ENCODE measurements at places on chromosomes 12 and 14.

DNA sequence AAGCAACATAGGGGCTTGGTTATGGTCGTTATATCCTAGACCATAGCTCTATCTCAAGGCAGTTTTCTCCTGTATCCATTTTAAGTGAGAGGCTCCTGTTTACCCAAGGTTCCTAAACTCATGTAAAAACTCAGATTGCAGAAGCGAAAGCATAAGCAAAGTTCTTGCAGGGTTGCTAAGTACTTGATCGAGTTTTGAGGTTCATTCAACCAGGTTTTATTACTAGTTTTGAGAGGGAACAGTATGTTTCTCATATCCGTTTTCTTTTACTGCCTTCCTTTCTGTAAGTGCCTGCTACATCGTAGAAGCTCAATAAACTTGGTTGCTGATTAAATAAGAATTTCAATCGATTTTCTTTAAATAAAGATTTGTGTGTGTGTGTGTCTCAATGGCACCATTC lies 5.1 kb downstream of the AKAP3 start:
- no peak for DNase-seq

DNA sequence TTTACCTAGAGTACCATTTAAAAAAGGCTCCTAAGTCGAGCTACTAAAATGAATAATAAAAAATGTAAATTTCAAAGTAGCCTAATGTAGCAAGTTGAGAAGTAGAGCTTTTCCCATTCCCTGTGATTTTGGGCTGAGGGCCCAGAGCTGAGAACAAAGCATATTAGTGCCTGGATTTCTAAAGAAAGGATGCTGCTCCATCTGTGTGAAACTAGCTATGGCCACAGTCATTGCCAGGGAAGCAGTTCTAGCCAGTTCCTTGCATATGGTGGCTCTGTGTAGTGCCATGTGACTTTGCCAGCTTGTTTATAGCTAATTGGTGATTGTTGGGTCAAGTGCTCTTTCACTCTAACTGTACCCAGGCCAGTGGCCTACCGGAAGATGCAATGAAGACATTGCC lies 20.4 kb upstream of the FBXO33 start:
- DNase-seq: no peak

GRCh38 chr14:33812181-33812580 lies 138.7 kb downstream of the EGLN3 start:
- no peak for DNase-seq

- DNase-seq: no peak
These were observed 1483.6 kb upstream of the SEL1L start for GRCh38 chr14:83017296-83017695.

GRCh38 chr12:104682790-104683279 lies 226.1 kb downstream of the CHST11 start:
- DNase-seq: no peak

DNA sequence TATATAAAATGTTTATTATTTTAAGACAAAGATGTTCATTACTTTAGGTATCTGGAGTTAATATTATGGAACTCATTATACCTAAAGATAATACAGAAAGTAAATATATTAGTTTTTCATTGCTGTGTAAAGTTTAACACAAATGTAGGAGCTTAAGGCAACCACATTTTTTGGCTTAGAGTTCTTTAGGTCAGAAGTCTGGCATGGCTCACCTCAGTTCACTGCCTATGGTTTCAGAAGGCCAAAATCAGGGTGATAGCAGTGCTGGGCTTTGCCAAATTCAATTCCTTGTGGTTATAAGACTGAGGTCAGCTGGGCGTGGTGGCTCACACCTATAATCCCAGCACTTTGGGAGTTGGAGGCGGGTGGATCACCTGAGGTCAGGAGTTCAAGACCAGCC lies 35.5 kb upstream of the PRPF39 start:
- no peak for DNase-seq

- no peak for DNase-seq
These were observed 21.6 kb upstream of the TESC start for GRCh38 chr12:117120787-117121186.

- no peak for DNase-seq
These were observed 146.7 kb downstream of the TMEM117 start for GRCh38 chr12:43982544-43982943.

DNA sequence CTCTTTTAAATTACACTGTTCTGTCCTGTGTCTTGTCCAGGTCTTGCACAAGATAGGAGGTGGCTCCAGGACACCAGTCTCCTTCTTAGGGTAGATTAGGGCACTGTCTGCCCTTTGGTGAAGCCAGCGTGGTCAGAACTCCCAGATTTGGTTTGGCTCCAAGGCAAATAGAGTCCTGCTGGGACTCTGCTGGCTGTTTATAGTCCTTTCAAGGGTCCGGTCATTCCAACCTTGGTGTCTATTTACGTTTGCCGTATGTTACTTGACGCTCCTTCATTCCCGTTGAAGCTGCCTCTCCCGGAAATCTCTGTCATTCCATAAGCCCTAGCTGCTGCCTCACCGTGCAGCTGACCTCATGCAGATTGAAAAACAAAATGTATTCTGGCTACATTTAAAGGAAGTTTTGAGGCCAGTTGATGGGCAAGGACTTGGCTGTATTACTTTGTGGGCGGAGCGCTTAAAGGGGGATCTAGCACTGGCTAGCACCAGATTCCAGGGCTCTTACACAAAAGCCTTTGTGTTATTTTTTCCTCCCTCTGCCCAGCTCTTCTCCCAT lies 180.6 kb downstream of the AKAP6 start:
- peak; percentile 76 for DNase-seq

- peak; percentile 28 for DNase-seq
These were observed 39.5 kb downstream of the BEGAIN start for GRCh38 chr14:100547633-100548294.

DNA sequence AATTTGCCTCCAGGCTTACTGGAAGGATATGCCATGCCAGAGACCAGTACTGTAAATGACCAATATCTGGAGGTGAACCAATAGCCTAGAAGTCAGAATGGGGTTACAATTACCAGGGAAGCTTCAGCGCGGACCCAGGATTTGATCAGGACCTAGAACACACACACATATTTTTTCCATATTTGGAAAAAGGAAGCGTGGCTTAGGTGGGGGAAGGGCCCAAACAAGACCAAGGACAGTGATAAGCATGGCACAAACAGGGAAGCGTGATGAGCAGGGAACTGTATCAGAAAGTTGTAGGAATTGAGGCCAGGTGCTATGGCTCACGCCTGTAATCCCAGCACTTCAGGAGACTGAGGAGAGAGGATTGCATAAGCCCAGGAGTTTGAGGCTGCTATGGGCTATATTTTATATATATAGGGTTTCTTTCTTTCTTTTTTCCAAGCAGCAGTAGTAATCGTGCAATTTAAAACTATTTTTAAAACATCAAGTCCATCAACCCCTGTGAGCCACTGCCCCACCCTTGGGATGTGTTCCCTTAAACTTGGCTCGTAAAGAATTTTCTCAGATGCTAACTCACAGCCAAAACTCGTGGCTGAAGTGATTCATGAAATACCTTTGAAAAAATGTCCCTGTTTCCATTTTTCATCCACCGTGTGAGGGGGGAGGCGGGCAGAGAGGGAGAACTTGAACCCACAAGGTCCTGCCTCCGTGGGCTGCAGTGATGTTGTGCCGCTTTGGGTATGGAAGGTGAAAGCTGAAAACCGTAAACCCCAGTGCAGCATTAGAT lies 16.7 kb downstream of the HRK start:
- no peak for DNase-seq

DNA sequence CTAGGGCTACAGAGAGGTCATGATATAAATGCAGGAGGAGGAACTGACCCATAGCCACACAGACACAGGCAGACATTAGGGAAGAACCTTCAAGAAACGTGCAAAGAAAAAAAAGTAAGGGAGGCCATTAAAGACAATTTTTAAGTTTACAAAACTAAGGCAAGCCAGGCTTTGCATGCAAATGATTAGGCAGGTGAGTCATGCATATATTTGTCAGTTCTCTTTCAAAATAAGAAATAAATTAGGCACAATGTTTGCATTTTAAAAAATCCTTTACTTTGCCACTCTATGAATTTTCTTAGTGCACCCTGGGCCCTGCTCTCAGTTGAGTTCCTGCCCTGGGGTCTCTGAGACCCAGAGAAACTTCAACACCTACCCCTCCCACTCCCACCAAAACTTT lies 75.0 kb downstream of the PRMT8 start:
- no peak for DNase-seq

- DNase-seq: no peak
These were observed 3.5 kb downstream of the MYF6 start for GRCh38 chr12:80710727-80711449.

All from gastrocnemius medialis (tissue), 4 donors.